ENCODE measurements at places on chromosomes 5 and 9.
A peak's percentile ranks its signal among the peaks of the same experiment; 100 is the strongest.

- no peak for DNase-seq
Measured at GRCh38 chr9:117561761-117562160, 142.4 kb upstream of the TLR4 start.

DNA sequence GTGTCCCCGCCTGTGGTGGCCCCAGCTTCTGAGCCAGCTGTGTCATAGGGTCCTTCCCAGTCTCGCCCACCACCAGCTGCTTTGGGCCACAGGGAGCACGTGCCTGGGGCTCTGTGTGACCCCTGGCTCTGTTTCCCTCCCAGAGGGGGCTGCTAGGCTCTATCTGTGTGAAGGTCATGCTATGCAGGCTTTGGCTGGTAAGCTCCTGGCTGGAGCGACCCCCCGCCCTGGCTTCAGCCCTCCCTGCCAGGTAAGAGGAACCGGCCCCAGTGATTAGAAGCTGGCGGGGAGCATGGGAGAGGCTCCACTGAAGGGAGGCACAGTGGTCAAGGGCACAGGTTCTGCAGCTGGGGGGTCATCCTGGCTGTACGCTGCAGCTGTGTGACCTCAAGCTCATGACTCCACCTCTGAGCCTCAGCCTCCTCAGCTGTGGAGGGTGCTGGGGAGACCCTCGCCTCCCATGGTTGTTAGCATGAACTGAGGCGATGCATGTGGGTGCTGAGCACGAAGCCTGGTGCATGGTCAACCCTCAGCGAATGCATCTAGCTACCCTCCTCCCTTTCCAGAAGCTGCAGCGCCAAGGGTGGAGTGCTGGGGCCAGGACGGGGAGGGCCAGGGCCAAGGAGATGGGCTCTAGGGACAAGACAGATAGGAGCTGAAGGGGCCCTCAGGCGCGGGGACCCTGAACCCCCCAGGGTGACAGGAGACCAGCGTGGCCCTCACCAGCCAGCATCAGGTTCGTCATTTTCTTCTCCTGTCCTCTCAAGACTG, 163.8 kb upstream of the MVB12B start:
- DNase-seq = no peak

DNA sequence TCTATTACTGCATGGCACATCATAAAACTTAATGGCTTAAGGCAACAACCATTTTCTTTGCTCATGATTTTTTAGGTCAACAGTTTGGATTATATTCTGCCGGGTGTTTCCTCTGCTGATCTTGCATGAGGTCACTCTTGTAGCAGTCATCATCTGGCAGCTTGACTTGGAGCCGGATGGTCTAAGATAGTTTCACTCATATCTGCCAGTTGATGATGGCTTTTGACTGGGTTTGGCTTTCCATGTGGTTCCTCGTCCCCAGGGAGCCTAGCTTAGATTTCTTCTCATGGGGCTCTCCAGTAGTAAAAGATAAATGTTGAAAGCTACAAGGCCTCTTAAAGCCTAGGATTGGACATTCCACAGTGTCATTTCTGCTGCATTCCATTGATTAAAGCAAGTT, 27.4 kb downstream of the LNPEP start:
- no peak for DNase-seq

DNA sequence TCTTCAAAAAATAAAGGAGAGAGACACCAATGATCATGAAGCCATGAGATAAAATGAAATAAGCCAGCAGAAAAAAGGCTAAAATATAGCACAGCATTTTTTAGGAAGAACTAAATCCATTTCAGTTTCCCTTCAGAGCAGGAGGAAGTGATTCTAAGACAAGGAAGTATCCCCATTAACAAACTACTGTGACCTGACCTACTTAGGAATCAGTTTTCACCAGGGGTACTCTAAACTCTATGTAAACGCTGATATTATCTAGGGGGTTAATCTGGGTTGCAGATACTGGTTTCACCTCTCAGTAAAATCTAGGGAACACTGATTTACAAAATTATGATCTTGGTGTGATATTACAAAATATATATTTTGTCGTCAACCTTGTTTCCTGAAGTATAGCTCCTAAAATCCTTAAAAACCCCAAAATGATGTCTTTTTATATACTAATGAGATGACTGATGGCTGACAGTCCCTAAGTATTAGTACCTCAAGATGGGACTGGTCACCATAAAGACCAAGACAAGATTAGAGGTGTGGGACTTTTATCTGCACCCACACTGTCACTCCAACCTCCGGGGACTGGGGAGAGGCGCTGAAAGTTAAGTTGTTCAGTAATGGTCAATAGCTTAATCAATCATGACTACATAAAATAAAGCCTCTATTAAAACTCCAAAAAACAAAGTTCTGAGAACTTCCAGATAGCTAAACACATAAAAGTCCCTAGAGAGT, 2.9 kb upstream of the FNBP1 start:
- no peak for DNase-seq

- DNase-seq = no peak
Measured at GRCh38 chr5:135535820-135536801, at the start of gene NEUROG1. NEUROG1 (minus strand) TSS chr5:135535964; CDS start chr5:135535690, 274 bp downstream.

GRCh38 chr9:127751269-127752054, 16.4 kb upstream of the TOR2A start:
- no peak for DNase-seq

GRCh38 chr5:14655146-14655741, 9.3 kb upstream of the OTULIN start:
- no peak for DNase-seq

GRCh38 chr9:119453980-119454379, 84.7 kb upstream of the BRINP1 start:
- DNase-seq = no peak

DNA sequence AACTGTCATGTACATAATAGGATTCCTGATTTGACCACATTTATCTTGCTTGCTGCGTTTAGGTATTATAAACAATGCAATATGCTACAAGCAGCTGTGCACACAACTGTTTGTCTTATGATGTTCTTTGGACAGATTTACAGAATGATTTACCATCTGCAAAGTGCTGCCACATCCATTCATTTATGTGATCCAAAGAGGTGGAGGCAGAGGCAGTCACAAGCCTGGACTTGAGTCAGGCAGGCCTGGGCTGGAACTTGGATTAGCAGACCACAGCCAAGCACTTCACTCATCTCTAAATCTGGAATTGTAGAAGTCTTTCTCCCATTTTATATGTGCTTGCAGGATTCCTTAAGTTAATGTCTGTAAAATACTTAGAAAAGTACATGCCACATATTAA, 149.0 kb downstream of the INSYN2B start:
- no peak for DNase-seq

GRCh38 chr5:14580398-14581034, 1.1 kb upstream of the OTULINL start:
- no peak for DNase-seq

- DNase-seq = peak; percentile 27
Measured at GRCh38 chr9:90455316-90455715, 187.3 kb downstream of the DIRAS2 start.

DNA sequence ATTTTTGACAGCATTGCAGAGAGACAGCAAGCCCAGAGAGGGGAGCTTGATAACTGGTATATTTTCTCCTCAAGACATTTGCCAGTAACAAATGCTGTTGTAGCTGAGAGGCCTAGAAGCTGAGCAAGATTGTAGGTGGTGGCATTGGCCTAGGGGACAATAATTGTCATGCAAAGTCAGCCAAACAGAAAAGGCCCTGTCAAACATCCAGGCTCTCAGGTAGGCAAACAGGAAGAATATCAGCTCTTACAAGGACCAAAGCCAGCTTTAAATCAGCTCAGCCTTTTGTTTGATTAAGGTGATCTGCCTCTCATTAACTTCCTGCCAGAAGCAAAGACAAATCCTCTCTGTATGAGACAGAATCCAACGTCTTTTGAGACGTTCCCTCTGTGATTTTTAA, 29.7 kb upstream of the BARX1 start:
- no peak for DNase-seq

GRCh38 chr5:71809446-71809845, 90.4 kb downstream of the CARTPT start:
- no peak for DNase-seq

DNA sequence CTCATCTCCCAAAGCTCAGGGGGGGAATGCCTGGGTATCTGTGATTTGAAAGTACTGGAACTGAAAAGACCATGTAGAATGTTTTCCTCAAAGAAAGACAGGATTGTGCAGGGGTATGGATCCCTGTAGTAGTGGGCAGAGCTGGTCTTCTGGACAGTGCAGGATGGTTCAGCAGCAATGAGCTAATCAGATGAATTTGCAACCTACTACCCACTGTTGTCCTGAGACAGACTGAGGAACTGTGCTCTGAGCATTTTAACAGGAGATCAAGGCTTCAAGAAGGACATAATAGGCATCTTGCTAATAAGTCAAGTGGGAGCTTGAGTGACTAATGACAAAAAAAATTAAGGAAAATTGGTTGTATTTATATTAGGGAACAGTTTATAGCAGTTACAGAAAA, 61.7 kb downstream of the FYB1 start:
- DNase-seq = no peak

DNA sequence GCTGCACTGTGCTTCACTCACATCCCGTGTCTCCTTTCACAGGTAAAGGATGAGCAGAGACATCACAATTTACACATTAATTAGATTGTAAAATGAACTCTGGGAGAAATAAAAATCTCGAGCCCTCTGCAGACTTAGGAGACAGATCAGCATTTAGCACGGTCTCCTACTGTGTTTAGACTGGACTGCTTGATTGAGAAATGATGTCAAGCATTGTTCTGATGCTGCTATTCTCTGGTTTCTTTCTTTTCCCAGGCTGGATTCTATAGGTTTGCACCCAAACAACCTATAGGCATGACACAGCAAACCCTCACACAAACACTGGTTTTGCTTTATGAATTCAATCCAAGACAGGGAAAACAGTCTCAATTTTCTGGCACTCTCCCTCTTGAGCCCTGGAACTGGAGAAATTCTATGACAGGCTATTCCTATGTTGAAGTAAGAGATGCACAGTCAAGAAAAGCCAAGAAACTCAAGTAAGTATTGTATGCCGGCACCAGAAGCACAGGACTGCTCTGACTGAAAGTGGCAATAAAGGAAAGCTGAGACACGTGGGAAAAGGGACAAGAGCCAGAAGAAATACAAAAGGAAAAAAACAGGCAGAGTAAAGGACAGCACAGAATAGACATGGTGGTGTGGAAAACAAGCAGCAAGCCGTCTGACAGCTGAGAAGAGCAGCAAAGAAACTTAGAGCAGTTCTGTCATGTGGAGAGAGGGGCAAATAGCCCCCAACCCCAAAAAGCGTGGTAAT, 24.8 kb upstream of the ERAP2 start:
- no peak for DNase-seq

GRCh38 chr9:8680157-8680556, 880.6 kb upstream of the DMAC1 start:
- DNase-seq = no peak

All from cerebellar nuclear complex (tissue), 1 donor.